ENCODE measurements at places on chromosomes 5 and 9.

DNA sequence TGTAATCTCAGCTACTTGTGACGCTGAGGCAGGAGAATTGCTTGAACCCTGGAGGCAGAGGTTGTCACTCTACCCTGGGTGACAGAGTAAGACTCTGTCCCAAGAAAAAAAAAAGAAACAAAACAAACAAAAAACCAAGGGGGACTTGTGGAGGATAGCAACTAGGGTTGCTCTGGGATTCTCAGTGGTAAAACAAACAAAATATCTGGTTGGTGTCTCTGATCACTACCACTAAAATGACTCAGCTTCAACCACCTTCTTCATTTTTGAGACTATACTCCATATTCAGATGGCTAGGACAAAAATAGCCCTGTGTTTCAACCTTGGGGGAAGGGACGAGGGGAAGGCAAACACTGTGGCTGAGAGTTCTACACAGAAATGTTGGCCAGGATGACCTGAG is 110.3 kb downstream of the ARRDC3 start:
- no peak for DNase-seq

DNA sequence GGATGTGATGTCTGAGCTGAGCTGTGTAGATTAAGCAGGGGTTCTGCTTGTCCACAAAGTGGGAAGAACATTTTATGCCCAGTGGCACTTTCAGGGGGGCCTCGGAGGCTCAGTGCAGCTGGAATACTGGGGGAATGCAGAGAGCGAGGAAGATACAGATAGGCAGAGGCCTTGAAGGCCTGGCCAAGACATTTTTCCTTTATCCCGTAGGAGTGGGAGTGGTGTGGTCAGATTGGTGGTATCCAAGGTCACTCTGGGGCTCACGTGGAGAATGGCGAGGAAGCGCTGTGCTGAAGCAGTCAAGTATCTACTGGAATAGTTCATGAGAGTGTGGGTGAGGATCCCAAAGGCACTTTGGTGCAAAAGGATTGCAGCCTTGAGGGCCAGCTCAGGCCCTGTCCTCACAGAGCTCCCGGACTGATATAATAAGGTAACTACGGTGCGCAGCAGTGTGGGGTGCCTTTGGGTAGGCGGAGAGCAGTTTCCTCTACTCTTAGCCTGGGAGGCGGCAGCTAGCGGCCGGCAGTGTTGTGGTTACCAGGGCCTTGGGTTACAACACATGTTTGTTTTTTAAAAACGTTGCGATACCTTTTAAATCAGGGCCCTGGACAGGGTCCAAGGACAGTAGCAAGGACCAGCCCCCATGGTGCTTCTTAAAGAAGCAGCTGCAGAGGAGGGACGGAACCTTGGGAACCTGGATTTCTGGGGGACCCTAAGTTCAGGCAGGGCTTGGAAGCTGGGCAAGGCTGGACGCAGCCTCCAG is 10.8 kb upstream of the CCDC69 start:
- no peak for DNase-seq

DNA sequence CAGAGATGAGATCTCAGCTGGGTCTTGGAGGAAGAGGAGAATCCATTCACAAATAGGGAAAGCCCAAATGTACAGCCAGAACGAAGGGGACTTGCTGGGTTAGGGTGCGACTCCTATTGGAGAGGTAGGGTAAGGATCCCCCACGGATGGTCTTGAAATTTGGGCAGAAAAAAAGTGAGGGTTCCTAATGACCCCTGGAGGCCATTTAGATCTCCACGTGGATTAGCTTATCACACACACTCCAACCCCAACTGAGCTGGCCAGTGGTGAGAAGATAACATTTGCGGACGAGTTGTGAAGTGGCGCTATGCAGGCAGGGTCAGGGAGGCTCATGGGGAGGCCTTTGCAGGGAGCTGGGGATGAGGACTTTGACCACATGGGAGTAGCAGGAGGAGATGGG is 86.0 kb downstream of the FSTL4 start:
- DNase-seq, result no peak

DNA sequence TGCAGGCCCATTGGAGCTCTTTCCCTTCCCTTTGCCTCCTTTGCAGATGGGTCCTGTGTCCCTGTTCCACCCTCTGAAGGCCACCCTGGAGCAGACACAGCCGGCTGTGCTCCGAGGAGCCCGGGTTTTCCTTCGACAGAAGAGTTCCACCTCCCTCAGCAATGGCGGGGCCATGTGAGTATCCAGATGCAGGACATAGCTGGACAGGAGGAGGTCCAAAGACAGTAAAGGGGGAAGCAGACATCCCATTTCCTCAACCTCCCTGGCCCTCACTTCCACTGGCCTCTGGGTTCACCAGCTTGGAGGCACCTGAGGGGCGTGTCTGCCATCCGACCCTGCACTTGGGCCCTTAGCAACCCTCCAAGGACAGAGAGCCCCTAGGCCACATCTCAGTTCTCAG is 237.9 kb downstream of the CACNA1B start:
- DNase-seq, result no peak

GRCh38 chr5:73901043-73901442 is 275.0 kb downstream of the ARHGEF28 start:
- DNase-seq, result no peak

DNA sequence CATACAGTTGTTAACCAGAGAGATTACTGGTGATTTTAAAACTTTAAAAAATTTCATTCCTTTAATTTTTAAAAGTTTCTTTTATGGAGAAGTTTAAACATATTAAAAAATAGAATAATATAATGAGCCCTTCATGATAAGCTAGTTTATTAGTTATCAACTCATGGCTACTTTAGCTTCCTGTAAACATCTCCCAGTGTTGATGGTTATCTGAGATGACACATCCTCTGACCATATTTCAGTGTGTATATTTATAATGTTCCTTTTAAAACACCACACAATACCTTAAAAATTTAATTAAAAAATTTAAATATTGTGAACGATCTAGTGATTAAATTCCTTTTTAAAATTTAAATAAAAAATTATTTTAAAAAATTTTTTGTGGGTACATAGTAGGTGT is 74.1 kb downstream of the IPO11 start:
- DNase-seq, result no peak

DNA sequence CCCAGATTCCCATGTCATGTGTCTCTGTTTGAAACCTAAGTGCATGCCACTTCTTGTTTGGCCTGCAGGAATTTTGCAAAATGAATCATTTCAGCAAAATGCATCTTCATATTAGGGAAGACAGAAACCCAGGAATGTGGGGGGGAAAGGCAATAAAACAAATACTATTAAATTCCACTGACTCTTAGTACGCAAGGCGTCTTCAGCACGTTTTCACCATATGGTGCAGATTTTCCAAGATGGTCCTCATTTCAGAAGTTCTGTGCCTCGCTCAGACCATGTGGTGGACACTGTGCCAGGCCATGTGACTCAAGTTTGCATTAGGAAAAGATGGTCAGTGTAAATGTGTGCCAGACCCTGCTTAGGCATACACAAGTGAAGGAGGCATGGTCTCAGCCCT is 184.0 kb downstream of the ACTL7B start:
- DNase-seq, result no peak

DNA sequence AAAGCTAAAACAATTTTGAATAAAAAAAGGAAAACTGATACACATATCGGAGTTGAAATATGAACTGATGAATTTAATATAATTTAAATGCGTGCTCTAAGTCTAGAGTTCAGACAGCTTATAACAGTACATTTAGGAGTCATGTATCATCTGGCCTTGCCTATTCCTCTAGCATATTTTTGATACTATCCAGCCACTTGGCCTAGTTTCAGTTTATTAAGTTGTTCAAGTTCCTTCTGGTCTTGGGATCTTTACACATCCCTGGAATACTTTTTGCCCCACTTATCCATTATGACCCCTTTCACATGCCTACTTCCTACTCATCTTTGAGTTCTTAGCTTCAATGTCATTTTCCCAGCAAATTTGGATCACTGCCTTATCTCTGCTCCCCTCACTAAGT is 192.4 kb upstream of the EFNA5 start:
- no peak for DNase-seq

DNA sequence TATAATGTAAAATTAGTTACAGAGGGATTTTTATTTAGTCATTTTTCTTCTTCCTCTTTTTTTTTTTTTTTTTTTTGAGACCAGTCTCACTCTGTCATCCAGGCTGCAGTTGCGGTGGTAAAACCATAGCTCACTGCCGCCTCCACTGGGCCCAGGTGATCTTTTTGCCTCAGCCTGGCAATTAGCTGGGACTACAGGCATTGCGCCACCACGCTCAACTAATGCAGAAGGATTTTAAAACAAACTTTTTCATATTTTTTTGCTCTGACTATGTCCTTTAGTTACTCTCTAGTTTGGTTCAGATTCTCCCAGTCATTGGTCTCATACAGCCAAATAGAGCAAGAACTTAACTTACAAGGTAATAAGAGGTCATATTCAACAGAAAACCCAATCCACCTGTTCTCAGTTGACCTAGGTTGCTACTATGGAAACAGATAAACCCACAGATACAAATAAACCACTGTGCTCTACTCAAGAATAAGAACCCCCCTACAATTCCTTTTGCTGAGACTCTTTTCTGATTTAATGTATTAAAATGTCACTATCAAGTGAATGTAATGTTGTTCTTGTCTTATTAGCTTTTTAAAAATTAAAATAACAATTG is 50.1 kb upstream of the TTC39B start:
- no peak for DNase-seq

DNA sequence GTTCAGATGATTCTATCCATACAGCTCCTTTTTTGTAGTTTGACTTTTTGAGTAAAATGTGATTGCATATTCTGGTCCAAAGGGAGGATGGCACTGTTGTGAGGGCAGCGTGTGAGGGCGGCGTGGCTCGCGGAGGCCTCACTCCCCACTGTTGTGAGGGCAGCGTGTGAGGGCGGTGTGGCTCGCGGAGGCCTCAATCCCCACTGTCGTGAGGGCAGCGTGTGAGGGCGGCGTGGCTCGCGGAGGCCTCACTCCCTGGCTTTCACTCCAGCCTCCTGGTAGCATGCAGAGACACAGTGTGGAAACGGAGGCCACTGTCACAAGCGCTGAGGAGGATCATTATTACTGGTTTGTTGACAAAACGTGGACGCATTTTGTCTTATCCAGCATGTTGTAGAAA is 79.0 kb downstream of the EHMT1 start:
- DNase-seq, result no peak

GRCh38 chr5:111585291-111585690 is 73.0 kb upstream of the STARD4 start:
- no peak for DNase-seq

DNA sequence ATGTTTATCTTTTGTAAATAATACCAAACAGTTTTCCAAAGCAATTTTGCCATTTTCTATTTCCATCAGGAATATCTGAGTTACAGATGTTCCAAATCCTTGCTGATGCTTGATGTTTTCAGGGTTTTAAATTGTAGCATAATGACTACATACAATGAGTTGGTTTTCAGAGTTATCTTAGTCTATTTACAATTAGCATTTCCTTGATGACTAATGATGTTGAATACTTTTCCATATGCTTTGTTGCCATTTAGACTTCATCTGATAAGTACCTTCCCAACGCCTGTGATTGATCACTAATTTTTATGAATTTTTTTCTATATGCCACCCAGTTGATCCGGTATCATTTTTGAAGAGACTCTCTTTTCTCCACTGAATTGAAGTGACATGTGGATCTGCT is 102.3 kb downstream of the SLC25A46 start:
- DNase-seq, result no peak

DNA sequence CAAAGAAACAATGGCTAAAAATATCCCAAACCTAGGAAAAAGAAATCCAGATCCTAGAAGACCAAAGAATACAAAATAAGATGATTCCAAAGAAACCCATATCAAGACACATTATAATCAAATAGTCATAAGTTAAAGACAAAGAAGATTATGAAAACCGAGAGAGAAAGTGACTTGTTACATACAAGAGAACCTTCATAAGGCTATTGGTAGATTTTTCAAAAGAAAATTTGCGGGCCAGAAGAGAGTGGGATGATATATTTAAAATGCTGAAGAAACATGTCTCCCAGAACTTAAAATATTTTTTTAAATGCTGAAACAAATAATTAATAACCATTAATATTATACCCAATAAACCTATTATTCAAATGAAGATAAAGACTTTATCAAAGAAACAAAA is 687.3 kb downstream of the TLE4 start:
- DNase-seq, result no peak

All from natural killer cell treated with Interleukin-12 subunit alpha and Interleukin-12 subunit beta and Interleukin-15 and Interleukin-18, amount 100 ng/mL, for 72 hours (primary cell).